ENCODE measurements at places on chromosomes 2 and 18.
A peak's percentile ranks its signal among the peaks of the same experiment; 100 is the strongest.

- DNase-seq: no peak
Observed at GRCh38 chr2:207399301-207399700, 130.5 kb upstream of the CREB1 start.

DNA sequence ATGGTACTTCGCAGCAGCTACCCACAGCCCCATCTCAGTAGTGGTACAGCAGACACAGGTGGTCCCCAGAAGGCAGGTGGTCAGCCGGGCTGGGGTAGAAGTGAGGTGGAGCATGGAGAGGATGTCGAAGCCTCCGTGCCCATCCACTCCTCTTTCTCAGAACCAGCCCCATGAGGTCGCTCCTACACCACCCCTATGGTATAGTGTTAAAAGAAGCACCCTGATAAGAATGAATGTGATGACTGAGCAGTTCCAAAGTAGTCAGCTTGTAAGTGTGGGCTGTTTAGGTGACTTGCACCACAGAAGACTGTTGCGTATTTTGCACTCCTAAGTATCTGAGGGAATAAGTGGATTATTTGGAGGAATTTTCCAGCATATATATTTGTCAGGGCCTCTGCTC lies 111.3 kb downstream of the WDSUB1 start:
- no peak for DNase-seq

- no peak for DNase-seq
Observed at GRCh38 chr2:59691518-59692190, 861.8 kb downstream of the BCL11A start.

- no peak for DNase-seq
Observed at GRCh38 chr2:100852999-100853908, 33.3 kb downstream of the NPAS2 start.

DNA sequence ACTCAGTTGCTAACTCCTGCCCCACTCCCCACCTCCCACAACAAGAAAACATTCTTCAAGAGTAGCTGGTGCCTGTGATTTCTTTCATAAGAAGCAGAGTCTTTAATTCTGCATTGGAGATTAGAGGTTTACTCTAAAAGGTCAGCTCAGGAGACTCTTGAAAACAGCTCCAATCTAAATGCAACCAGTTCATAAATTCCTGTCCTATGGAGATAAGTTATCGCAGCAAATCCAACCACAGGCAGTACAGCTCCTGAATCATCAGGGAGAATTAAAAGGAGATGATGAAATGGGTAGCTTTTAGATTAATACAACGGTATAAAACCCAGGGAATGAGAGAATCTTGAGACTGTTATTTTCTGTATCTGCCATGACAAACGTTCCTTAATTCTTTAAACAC lies 130.7 kb downstream of the SOCS6 start:
- DNase-seq: peak; percentile 77

DNA sequence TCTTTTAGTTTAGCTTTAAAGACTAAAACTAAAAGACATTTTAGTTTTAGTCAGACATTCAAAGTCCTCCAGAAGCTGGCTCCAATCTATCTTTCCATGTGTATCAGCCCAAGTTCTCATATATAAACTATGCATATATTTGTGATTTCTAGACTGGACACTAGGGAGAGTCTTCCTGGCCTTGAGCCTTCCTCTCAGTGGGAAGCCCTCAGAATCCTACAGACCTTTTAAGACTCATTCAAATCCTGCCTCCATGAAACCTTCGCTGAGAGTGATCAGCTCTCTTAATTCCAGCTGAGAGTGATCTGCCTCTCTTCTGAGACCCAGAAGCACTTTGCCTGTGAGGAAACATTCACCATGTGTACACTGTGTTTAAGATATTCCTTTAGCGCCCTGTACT lies 452.7 kb downstream of the TGIF1 start:
- DNase-seq: no peak

DNA sequence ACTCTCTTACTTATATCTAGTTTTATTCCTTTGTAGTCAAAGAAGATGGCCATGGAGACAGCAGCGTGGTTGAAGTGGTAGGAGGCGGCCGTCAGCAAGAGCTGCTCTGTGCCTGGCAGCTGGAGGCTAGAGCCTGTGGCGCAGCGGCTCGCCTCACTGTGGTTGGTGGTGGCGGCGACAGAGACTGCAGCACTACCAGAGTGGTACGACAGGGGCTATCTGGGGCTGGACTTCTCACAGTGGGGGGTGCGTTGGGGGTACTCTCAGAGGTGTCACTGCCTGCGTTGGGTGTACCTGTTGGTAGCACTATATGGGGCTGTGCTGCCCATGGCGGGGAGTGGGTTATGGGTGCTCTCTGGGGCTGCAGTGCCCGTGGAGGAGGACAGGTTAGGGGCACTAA lies 8.5 kb upstream of the ANKRD62 start:
- DNase-seq: no peak

GRCh38 chr2:146850746-146851145 lies 994.1 kb upstream of the ACVR2A start:
- no peak for DNase-seq

- no peak for DNase-seq
Observed at GRCh38 chr2:230879271-230879882, 14.6 kb downstream of the ITM2C start.

DNA sequence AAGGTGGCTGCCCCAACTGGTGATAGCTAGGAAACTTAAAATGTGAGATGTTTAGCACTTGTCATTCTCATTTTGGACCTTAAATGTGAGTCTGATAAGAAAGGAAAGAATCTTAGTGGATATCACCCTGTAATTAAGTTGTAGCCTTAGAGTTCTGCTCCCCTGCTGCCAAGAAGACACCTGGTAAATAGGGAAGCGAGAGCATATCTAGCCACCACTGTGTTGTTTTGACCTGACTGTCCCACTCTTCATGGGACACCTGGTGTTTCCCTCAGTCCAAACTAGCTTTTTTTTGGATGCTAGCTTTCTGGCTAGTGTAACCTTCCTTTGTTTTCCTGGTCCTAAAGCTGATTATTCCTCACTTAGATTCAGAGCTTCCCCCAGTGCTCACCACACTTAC lies 357.6 kb downstream of the RAD51AP2 start:
- DNase-seq: no peak

GRCh38 chr2:205586626-205587025 lies 95.7 kb upstream of the NRP2 start:
- DNase-seq: no peak

- no peak for DNase-seq
Observed at GRCh38 chr18:78796693-78797455, 182.7 kb upstream of the SALL3 start.

DNA sequence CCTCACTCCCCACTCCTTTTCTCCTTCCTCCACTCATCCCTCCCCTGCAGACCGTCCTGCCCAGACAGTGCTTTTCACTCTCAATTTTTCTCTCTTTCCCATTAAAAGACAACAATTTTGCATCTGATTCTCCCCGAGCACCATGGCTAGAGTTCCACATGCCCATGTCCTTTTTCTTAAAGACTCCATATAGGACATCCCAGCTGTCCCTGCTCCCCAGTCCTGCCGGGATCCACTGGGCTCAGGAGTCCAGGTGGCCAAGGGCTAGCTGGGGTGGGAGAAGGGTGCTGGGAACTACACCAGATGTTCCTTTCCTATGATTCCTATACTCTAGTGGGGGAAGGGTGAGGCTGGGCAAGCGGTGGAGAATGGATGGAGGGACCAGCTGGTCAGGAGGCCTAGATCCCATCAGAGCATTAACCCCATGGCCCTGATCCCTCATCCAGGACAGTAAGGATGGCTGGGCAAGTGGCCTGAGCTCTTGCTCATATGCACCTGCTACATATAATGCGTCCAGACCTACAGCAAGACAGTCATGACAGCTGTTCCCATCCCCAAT lies 52.8 kb upstream of the RMDN2 start:
- DNase-seq: no peak

- DNase-seq: peak; percentile 26
Observed at GRCh38 chr2:195390686-195391321, 266.2 kb upstream of the SLC39A10 start.

DNA sequence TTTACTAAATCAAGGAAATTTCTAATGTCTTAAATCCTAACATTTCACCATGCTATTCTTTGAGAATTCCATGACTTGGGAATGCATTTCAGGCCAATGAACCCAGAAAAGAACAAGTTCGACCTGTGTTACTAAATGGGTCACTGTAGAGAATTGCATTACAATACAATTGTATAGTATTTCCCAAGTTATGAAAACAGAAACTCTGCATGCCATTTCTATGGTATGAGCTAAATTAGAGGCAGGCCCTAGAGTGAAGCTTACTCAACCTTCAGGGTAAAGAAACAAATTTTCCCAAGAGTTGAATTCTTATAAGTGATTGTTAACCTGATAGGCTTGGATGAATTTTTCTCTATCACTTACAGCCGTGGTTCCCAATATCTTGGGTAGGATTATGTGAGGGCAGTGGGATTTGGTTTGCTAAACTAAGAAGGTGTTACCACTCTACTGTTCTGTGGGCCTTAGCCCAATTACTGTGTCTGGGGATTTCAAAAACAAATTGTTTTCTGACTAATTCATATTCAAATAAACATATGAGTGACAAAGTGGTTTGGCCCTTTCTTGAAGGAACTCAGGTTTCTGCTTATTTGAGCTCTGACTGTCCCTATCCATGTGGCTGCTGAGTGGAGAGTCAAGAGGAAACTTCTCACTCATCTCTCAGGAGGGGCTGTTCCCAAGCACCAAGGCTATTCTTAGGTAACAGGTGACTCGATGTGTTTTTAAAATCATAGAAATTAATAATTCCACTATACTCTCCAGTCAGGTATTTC lies 11.2 kb upstream of the SERPINB7 start:
- peak; percentile 53 for DNase-seq

DNA sequence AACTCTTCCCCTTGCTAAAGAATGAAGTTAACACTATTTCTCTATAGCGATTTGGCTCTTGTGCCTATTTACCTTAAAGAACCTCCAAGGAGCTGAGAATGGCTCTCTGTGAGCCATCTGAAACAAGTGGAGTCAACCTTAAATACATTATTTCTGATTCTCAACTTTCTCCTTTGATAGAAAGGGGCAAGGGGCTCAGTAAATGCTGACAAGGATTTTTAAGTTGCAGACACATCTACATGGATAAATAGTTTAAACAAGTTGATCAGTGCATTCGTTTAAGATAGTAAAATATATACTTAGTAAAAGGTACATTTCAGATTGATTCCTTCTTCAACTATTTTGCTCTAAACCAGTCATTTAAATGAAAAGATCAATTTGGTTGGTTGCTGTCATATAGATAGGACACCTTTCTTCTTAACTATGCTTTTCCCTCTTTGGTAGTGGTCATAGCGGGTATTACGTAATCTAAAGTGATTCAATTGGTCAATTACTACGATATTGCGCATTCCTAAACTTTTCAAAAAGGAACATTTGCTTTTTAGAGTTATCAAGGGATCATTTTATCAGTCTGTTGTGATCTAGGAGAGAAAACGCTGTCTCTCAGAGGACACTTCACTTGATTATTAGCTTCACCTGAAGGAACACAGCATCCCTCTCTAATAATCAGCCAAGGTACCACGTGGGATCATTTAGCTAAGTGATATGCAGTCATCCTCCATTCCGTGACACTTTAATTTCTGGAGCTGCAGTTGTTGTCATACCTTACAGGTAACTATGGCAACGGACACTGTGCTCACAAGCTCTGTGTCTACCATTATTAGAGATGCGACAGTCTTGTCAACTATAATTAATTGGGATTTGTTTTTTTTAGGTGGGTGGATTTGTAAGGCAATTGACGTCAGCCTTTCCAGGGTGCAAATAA lies 50.9 kb upstream of the KCNE4 start:
- peak; percentile 66 for DNase-seq

GRCh38 chr18:53422896-53423295 lies 801.6 kb downstream of the MBD2 start:
- DNase-seq: no peak

DNA sequence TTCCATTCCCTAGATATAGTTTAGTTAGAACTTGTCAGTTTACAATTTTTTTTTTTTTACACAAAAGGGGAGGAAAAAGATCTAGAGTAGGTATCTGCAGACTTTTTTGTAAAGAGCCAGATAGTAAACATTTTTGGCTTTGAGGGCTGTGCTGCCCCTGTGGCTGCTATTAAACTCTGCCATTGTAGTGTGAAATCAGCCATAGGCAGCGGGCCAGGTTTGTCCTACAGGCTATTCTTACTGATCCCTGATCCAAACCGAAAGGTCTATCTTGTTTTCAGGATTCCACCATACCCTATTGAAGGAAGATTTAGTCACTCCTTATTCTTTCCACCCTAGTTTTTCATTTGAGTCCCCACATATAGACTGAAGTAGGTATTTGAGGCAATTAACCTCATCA lies 203.4 kb downstream of the RND3 start:
- DNase-seq: no peak

All from M059J (cell line).